Effector CD4-positive, alpha-beta T cell (primary cell): ENCODE measurements at places on chromosomes 2 and 18.

- no peak for DNase-seq
Measured at GRCh38 chr18:8942021-8942908, 160.2 kb upstream of the NDUFV2 start.

GRCh38 chr2:168378960-168379669 is 77.0 kb upstream of the CERS6 start:
- DNase-seq, result no peak

DNA sequence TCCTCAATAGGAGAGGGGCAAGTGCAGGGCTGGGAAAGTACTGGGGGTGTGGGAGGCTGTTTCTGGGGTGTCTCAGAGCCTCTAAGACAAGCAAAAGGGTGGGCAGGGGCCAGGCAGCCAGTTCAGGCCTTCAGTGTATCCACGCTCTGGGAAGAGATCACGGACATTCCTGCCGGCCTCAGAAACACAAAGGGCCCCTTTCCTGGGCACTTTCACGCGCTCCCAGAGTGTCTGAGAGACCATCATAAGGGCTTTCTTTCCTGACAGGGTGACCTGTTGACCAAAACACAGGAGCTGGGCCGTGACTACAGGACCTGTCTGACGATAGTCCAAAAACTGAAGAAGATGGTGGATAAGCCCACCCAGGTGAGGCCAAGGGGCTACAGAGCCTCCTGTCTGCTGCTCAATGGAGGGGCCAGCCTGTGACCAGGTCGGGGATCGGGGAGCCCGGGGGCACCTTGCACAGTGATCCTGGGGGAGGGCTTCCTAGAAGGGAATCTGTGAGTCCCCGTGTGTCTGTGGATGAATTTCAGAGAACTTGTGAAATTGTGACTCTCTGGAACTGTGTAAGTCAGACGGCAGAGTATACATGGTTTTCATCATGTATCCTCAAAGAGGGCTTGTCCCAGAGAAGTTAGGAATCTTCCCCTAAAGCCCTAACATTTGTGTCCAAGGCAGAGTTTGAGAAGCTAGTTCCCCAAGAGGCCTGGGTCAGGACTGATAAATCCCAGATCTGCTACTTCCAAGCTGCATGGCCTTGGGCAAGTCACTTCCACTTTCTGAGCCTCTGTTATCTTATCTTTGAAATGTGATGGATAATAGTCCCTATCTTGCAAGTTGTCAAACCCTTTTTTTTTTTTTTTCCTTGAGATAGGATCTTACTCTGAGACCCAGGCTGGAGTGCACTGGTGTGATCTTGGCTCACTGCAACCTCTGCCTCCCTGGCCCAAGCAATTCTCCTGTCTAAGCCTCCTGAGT is 1.8 kb downstream of the GNLY start:
- no peak for DNase-seq

DNA sequence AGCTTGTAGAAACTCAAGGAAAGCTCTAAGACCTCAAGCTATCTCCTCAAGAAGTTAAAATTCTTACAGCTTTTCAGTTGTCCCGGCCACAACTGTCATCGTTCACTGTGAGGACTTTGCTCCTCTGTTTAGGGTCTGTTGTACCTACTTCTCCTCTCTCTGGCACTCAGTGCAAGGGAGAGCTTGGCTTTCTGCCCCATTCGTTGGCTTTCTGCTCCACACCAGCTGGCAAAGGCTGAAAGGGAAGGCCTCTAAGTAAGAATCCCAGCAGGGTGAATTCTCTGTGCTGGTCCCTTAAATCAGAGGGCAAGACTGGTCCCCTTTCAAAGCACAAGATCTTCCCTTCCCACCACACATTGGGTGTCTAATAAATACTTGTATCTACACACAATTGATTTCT is 17.3 kb downstream of the ZBTB7C start:
- no peak for DNase-seq

- peak; percentile 14 for DNase-seq
Measured at GRCh38 chr2:38665854-38666555, at the start of gene GALM. Gene GALM, plus strand, starts transcription at chr2:38666114. Its CDS starts 48 bp downstream, at chr2:38666162.

- no peak for DNase-seq
Measured at GRCh38 chr2:143553261-143553660, 424.0 kb downstream of the ARHGAP15 start.

DNA sequence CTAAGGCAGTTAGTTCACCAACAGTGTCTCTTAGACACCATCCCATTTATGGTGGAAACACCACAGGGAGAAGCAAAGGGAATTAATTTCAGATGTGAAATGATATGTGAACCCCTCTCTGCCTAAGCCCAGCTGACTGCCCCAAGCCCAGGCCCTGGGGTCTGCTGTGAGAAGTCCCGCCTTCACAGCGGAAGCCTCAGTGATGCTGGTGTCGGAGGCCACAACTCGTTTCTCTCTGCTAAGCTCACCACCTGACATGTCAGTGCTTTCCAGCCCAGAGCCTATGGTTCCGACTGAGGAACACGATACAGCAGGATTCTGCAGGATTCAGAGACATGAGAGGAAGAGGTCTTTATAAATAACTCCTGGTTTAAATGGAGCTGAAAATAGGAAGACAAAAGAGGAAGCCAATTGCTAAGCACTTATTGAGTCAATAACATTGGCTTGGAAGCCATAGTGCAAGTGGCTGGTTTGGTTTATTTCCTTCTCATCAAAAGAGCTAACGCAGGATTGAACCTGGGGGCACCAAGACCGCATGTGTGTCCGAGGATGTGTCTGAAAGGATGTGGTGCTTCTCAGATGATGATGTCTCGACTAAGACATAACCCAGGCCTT is 21.9 kb upstream of the LOXHD1 start:
- DNase-seq, result no peak

GRCh38 chr2:214577769-214578168 is 166.9 kb downstream of the VWC2L start:
- DNase-seq, result no peak

DNA sequence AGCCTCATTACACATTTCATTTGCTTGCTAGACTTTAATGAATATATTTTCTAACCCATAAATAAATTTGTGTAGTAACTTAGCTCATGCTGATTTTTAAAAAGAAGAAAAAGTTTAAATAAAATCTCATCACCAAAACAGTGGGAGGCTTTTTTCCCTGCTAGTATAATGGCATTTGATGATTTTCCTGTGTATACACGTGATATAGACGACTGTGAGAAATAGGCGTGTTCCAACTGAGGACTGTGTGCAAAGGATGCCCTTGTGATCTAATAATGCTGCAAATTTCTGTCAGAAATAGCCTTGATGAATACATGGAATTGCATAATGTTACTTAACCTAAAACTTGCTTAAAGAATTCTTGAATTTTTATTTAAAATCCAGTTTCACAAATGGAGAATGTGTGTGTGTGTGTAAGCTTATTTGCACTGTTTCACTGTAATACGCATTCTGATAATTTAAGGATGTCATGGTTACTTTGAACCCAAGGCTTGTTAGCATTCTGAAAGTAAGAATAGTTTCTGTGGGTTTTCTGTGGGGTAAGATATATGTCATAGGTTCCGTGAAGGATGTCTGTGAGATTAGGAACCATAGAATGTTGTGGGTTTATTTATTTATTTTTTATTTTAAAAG is 178.0 kb downstream of the DLGAP1 start:
- DNase-seq, result no peak

GRCh38 chr2:197383825-197384224 is 51.0 kb downstream of the SF3B1 start:
- DNase-seq, result no peak

DNA sequence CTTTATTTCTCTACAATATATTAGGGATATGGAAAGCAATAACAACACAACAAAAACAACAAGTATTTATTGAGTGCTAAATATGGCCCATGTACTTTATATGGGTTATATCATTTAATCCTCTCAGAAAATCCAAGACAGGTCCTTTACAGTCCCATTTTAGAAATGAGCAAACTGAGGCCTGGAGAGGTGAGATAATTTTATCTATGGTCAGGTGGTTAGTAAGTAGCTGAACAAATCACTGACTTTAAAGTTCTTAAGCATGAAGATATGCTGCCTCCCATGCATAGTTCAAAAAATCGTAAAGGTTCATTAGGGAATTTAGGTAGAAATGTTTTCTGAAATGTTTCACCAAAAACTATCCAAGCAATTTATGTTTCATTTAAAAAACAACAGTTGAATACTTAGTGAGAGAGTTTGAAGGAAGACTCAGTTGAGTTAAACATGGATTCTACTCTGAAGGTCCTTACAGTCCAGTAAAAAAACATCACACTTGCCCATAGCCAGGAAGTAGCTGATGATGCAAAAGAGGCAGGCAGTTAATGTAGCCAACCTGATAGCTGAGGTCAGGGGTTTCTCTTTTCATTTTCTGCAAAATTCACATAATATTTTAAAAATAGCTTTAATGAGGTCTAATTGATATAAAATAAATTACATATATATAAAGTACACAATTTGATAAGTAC is 7.6 kb upstream of the NFE2L2 start:
- no peak for DNase-seq

DNA sequence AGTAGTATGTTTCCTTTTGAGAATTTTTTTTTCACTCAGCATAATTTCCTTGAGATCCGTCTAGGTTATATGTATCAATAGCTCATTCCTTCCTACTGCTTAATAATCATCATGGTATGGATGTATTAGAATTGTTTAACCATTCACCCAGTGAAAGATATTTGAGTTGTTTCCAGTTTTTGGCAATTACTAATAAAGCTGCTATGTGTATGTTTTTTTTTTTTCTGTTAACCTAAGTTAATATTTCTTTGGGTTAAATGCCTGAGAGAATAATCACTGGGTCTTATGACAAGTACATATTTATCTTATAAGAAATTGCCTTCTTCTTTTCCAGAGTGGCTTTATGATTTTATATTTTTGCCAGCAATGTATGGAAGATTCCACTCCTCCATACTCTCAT is 96.4 kb upstream of the ST6GAL2 start:
- DNase-seq, result no peak

GRCh38 chr2:215843579-215843978 is 169.8 kb downstream of the MREG start:
- DNase-seq, result no peak

- no peak for DNase-seq
Measured at GRCh38 chr2:406231-406630, 118.3 kb upstream of the ALKAL2 start.

GRCh38 chr18:71322201-71322600 is 1033.4 kb downstream of the SOCS6 start:
- DNase-seq, result no peak

- DNase-seq, result no peak
Measured at GRCh38 chr2:88638123-88638650, 10.9 kb upstream of the EIF2AK3 start.

DNA sequence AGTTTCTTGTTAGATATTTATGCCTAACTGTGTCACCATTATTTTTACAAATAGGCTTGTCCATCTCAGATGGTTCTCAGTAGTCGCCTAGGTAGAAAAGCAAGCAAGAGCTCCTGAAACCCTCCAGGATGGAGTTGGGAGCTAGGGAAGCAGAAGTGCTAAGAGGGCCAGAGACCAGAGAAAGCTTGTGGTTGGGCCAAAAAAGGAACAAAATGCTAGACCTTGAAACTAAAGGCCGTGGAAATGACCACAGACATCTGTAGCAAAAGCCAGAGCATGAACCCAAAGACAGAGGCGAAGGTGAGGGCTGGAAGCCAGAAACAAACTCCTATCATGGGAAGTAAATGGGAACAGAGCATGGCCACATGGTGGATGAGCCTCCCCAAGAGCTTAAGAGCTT is 29.9 kb upstream of the RMDN2 start:
- DNase-seq, result no peak

DNA sequence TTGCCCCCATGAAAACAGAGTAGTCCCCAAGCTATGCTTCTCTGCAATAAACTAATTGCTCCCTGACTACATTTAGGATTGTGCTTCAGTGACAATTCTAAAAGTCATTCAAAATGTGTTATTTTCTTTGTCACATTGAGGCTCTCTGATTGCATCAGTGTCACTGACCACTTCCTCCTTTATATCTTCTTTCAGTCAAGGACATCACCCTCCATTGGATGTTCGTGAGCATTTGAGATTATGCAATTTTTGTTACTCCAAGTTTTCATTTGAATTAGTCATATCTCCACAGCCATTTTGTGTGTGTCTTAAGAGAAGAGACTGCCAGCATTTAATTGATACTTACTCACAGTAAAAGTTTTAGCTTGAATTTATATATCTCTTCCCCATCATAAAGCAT is 780.8 kb upstream of the GCFC2 start:
- DNase-seq, result no peak

- DNase-seq, result no peak
Measured at GRCh38 chr2:231722721-231723307, 14.5 kb downstream of the PTMA start.

DNA sequence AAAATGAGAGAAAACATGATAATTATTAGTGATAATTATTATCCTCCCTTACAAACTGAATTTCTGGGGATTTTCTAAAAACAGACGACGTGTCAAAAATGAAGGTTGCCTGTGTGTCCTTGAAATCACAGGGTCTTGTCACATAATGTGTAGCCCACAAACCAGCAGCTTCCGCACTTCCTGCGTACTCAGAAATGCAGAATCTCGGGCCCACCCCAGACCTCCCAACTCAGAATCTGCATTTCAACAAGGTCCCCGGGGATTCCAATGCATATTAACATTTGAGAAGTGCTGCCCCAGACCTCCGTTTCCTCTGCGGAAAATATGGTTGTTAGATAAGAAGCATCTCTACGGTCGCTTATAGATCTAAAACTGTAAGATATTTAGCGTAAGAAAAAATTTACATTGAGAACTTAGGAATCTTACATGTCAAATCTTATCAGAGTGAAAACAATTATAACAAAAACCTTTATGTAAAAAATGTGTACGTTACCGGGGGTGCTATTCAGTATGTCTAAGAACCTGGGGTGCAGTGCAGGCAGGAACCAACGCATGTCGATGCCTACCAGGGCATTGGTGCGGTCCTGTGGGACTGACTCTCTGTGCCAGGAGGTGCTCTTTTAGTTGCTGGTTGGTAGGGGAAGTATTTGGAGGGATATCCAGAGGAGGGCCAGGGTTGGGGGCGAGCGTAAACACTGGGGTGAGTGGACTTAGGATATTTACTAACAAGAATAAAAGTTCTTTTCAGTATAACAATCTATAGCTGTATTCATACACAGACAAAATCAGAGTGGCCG is 15.2 kb downstream of the CDKL4 start:
- no peak for DNase-seq

DNA sequence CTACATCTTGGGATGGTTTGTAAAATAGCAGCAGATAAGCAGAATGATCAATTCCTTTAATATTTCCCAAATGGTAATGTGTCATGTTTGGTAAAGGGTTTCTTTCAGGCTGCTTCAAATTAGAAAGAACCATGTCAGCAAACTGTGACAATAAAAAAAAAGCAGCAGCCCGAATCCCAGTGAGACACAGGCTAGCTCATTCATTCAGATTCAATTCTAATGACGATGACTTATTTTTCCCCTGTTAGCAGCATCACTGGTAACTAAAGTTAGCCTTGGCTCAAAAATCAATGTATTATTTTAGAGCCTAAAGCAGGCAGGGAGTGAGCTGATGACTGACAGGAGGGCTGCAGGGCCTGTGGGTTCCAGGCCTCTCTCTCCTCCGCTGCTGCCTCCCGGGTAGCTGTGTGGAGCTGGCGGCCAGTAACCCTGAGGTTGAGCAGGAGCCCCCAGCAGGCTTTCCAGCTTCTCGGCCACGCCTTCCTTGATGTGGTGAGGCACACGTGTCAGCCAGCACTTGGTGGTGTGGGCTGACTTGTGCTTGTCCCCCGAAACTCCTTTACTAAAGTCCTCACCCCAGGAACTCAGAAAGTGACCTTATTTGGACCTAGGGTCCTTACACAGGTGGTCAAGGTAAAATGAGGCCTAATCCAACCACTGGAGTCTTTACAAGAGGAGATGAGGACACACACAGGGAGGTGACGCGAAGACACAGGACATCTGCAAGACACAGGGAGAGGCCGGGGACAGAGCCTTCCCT is 120.5 kb upstream of the HS6ST1 start:
- DNase-seq, result no peak
